ENCODE measurements at places on chromosomes 3 and 15. TPM values are rescaled to one million over a fixed set of nuclear protein-coding genes. Genes with fewer than 3 reads are reported as not detected.

Gene ZBED2
- total RNA-seq = 0.66 TPM

GRCh38 chr3:17322106-17322793 lies 420.2 kb downstream of the TBC1D5 start:
- no peak overlapping the region for H3K27ac ChIP-seq
- H3K4me1 ChIP-seq = no peaks in the 10 kb centered on the region
- H3K36me3 ChIP-seq = no peaks in the 10 kb centered on the region
- H3K27me3 ChIP-seq = no peaks in the 10 kb centered on the region
- H3K4me3 ChIP-seq = no peak overlapping the region
- no peak for DNase-seq

DNA sequence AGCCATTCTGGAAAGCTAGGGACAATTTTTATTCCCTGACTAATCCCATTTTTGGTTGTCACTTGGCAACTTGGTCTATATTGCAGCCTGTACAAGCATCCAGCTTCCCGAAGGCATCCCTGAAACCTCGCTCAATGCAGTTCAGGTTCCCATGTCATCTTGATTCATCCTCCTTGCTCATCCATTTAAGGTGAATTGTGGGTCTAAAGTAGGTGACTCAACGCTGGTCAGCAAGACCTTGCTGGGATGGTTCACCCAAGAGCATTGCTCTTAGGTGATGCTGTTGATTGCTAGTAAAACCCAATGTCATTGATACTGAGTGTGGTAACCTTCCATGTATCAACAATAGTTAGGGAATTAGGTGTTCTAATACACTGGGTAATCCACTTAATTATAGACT lies 13.1 kb upstream of the RAB8B start:
- H3K4me3 ChIP-seq = no peak overlapping the region
- no peaks in the 10 kb centered on the region for H3K4me1 ChIP-seq
- no peaks in the 10 kb centered on the region for H3K27me3 ChIP-seq
- H3K27ac ChIP-seq = no peak overlapping the region
- no peak for DNase-seq

DNA sequence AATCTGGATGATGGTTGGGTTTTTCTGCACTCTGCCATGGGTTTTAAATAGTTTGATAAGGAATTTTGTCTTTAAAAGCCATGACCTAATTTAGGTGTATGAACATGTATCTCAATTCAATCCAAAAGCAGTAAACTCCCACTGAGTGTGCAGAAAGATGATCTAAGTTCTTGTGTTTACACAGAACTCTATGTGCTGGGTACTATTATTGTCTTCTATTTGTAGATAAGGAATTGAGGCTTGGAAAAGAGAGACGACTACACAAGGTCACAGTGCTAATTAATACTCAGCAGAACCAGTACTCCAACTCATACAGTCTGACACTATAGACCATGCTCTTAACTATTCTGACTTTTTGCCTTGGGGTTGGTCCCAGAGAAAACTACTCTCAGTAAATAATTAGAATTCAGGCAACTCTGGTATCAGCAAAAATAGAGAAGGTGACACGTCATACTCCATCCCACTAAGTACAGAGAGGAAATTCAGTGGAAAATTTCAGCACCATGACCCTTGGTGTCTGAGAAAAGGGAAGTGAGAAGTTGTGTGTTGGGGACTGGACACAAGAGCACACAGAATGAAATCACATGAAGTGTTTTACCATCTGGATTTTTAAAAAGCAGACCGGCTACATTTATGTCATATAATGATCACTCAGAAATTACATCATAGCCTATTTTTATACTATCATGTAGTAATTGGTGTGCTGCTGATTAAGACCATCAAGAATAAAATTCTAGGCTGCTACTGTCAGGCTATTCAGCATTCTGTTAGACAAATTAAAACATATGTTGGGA lies 18.3 kb upstream of the MYH15 start:
- H3K27ac ChIP-seq = no peak overlapping the region
- no peak for DNase-seq
- no peaks in the 10 kb centered on the region for H3K36me3 ChIP-seq
- no peaks in the 10 kb centered on the region for H3K27me3 ChIP-seq
- no peak overlapping the region for H3K4me3 ChIP-seq

DNA sequence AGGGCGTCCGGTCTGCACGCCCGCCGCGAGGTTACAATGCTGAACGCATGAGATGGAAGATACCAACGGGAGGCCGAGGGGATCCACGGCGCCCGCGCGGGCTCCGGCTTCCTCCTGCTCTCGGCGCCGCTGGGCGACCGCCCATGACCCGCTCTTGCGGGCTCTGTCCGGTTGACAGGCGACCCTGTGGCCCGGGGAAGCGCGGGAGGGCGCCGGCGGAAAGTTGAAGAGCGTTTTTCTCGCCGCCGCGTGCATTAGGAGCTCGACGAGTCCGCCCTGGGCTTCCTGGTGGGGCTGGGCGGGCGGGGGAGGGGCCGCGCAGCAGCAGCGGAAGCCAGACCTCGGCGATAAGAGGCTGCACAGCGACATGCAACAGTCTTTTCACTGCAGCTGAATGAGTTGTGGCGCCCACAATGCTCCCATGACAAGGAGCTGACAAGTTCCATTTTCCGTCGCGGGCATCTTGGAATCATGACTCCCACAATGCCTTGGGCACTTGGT lies at the start of gene MBNL1:
Gene MBNL1 (plus strand): TSS at position 375 of the 501 bp plus-strand sequence. CDS start 31,265 bp downstream, outside the sequence.
- peaks cover 12% of the 10 kb centered on the region for H3K4me1 ChIP-seq
- H3K4me3 ChIP-seq = peak within 1 kb of the TSS; percentile 91
- peak; percentile 91 for DNase-seq
- peak within 1 kb of the TSS; percentile 99 for H3K27ac ChIP-seq
- H3K27me3 ChIP-seq = no peaks in the 10 kb centered on the region
- no peaks in the 10 kb centered on the region for H3K36me3 ChIP-seq

DNA sequence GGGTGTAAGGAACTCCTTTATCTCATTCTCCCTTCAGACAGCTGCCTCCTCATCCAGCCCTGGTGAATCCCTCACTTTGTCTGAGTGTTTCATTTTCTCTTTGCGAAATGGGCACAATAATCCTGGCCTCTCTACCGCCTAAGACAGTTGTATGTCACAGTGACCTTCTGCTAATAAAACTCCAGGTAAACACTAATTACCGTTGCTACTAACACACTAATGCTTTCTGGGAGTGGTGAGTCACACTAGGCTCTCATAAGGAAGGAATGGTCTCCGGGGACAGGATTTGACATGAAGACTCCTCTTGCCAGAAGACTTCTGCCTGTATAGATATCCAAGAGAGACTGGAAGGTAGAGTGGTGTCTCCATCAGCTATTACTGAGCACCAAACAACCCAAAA lies 71.7 kb upstream of the SNRK start:
- no peak overlapping the region for H3K27ac ChIP-seq
- peaks cover 43% of the 10 kb centered on the region for H3K4me1 ChIP-seq
- H3K27me3 ChIP-seq = no peaks in the 10 kb centered on the region
- no peak overlapping the region for H3K4me3 ChIP-seq
- H3K36me3 ChIP-seq = no peaks in the 10 kb centered on the region
- no peak for DNase-seq

- no peak overlapping the region for H3K27ac ChIP-seq
- no peak for DNase-seq
- no peaks in the 10 kb centered on the region for H3K36me3 ChIP-seq
- H3K27me3 ChIP-seq = no peaks in the 10 kb centered on the region
- H3K4me3 ChIP-seq = no peak overlapping the region
- no peaks in the 10 kb centered on the region for H3K4me1 ChIP-seq
Observed at GRCh38 chr3:37161351-37161750, 13.0 kb downstream of the LRRFIP2 start.

DNA sequence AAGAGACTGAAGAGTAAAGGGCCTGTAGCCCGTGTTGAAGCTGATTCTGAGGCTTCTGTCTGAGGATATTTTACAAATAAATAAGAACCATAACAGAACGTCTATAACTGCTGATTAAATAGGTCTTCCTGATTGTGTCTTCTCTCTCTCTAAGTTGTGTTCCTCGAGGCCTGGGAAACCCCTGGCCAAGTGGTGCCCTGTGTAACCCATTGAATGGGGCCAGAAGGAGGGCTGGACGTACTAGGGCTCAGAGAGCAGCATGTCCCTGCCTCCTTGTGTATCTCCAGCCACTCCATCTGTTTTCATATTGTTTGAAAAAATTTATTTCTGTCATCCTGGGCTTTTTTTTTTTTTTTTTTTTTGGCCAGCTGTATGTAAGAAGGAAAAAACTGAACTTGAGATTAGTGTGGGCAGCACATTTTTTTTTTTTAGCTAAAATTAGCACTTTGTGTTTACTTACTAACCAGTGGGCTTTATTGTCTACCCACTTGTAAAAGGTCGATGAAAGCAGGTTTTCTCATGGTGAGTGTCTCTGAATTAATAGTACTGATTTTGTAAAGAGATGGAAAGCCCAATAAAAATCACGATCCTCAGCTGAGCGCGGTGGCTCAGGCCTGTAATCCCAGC lies 10.7 kb downstream of the DHX30 start:
- no peak overlapping the region for H3K27ac ChIP-seq
- H3K4me1 ChIP-seq = no peaks in the 10 kb centered on the region
- no peaks in the 10 kb centered on the region for H3K27me3 ChIP-seq
- DNase-seq = no peak
- H3K36me3 ChIP-seq = peaks cover 20% of the 10 kb centered on the region

DNA sequence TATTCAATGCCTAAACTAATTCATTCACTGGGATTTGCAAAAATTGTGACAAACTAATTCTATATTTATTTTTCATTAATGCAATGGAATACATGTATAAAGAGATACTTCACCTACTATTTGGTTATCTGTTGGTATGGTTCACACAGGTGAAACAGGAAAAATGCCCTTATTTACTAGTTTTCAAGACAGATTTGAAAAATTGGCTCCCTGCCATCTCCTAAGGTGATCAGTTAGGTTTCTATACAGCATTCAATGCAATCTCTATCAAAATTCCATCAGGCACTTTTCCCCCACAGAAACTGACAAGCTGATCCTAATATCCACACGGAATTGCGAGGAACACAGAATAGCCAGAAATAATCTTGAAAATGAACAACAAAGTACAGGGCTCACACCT lies 101.1 kb downstream of the DLG1 start:
- no peaks in the 10 kb centered on the region for H3K27me3 ChIP-seq
- H3K4me1 ChIP-seq = no peaks in the 10 kb centered on the region
- no peak overlapping the region for H3K4me3 ChIP-seq
- no peaks in the 10 kb centered on the region for H3K36me3 ChIP-seq
- no peak overlapping the region for H3K27ac ChIP-seq
- DNase-seq = no peak

GRCh38 chr15:50854601-50855490 lies 53.6 kb upstream of the AP4E1 start:
- no peaks in the 10 kb centered on the region for H3K36me3 ChIP-seq
- no peak overlapping the region for H3K27ac ChIP-seq
- H3K4me1 ChIP-seq = no peaks in the 10 kb centered on the region
- no peak for DNase-seq

Data from kidney (tissue), 22 donors.